Stimulated activated CD4-positive, alpha-beta T cell treated with anti-CD3 and anti-CD28 coated beads, Interleukin-2, amount 100 ng/mL, for 48 hours (primary cell): ENCODE measurements at places on chromosomes 7 and 10.

DNA sequence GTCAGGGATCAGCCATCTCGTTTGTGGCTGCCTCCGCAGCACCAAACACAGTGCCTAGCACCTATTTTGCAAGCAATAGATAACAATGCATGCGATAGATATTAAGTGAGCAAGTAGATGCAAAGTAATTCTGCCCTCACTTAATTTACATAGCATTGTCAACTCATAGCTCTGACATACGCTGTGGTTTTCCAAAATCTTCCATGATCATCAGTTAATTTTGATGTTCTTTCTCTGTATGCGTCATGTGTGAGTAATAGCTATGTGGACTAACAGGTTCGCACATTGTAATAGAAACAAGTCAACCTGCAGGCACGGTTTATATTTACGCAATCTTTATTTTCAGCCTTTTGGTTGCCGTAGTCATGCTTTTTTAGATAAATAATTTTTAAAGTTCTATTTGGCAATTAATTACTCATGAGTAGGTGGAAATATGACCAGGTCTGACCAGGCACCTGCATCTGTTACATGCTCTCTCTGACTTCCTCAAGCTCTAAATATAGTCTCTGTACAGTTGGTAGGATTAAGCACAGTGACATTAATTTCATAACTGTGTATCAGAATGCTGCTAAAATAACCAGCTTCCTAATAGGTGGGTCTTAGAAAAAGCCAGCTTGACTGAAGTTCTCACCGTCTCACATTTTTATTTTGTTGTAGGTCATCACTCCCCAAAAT, 13.3 kb downstream of the MAP3K8 start:
- no peak for DNase-seq

DNA sequence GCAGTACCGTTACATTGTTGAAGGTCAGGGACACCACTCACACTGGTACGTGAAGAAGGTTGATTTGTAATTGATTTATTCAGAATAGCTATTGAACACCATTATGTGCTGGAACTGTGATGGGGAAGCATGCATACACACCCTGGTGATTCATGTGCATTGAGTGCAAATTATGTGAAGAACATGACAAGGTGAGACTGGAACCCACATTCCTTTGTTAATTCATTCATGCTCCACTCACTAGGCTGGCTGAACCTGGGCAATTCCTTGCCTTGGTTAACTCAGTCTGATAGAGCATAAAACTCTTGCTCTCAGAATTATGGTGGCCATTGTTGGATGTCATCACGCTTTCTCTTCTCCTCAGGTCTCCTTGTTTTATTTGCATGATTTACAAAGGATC, 67.3 kb upstream of the TPK1 start:
- DNase-seq = no peak

GRCh38 chr7:132078891-132079735, 497.2 kb downstream of the PLXNA4 start:
- DNase-seq = no peak

DNA sequence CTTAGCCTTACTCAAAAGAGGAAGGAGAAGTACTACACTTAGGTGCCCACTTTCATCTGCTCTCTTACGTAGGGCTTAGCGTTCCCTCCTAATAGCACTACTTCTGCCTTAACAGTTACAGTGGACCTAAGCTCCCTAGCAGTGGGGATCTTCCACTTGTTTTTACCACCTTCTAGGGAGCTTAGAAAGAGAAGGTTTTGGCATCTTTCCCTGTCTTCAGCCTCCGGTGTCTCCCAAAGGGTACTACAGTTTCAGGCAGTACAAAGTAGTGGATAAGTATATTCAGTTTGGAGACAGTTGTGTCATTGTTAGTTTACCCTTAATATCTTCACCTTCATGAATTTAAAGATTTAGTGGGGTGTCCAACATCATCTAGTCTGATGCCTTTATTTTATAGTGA, 14.6 kb downstream of the CHRM2 start:
- DNase-seq = no peak

DNA sequence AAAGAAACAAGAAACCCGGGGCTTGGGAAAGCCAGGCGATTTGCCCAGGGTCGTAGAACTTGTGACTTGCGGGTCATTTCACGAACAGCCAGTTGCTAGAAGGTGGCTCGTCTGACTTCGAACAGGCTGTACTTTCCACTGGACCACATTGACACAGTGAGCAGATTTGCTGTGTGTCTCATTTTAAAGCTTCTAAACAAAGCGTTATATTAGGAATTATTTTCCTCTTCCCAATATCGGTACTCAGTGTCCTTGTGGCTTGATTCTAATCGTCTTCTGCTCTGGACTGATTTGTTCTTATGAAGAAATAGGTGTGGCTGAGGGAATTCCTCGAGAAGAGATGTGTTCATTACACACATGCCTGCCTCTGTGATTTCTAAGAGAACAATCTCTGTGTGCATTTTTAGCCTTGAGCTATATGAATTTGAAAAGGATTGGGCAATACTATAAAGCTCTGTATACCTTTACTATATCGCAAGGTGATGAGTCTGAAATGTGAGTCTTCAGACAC, 150.0 kb upstream of the PRR15 start:
- DNase-seq = no peak

DNA sequence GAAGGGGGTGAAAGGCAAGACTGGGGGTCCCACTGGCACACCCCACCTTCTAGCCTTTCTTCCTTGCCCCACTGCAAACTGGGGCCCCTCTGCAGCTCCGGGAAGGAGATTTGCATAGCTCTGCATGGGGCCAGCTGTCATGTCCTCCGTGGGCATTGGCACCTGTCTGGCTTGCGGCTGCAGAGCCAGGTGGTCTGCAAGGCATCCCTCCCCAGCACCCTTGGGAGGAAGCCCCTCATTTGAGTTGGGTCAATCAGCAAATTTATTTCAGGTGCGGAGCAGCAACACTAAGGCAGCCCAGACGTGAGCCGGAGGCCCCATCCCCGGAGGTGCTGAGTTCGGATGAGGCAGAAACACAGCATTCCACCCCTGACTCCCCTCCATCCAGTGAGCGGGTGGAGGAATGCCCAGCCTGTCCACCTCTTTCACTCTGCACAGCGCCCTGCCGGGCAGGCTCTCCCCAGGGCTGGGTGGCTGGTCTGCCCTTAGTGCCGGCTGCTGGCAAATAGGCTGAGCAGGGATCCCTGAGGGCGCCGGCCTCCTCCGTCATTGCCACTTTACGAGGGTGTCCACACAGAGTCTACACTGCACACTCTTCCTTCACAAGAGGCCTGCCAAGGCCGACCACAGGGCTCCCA, 143.2 kb downstream of the TCERG1L start:
- no peak for DNase-seq

- no peak for DNase-seq
Measured at GRCh38 chr7:107147464-107148393, 21.1 kb upstream of the HBP1 start.

DNA sequence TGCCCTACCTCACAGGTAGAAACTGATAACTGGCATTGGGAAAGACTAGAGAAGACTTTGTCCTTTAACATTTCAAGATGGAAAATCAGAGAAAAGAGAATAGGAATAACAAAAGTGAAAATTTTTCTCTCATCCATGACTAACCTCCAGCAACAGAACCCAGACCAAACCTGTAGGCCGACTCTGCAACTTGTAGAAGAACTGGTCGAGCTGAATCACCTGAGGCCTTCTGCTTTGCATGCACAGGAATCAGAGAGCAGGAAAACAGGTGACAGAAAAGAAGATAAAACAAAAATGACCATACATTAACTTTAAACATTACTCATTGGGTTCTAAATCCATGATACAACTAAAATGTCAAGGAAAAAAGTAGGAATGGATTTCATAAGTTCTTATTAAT, 137.1 kb downstream of the SLC25A13 start:
- no peak for DNase-seq

GRCh38 chr7:45295222-45295621, 137.6 kb downstream of the RAMP3 start:
- no peak for DNase-seq

DNA sequence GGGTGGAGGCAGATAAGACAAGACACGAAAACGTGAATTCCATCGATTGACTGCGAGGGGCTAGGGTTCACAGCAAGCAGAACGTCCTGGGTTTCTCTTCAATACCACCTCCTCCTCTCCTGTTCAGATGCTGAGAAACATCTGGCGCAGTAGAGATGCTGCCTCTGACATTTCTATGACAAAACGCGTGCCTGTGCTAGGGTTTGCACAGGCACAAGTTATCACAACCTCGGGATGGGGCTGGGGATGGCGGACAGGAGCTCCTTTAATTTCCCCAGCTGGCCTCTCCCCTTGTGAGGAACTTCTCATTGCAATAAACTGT, 99.8 kb upstream of the SVIL start:
- peak; percentile 2 for DNase-seq
